ENCODE measurements at places on chromosomes 4 and X.

DNA sequence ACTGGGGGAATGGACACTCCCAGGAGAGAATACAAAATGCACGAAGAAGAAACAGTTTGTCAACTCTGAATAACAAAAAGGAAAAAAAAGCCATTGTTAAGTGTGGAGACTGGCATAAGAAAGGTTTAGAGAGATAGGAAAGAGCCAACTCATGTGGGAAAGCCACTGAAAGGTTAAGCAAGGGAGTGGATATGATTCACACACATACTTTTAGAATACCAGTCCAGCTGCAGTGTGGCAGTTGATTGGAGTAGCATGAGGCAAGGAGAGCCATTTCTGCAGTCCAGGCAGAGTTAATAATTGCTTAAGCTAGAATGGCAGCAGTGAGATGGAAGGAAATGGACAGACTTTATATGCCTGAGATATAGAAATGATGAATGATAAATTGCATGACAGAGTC is 36.9 kb upstream of the ADAD1 start:
- no peak for DNase-seq

DNA sequence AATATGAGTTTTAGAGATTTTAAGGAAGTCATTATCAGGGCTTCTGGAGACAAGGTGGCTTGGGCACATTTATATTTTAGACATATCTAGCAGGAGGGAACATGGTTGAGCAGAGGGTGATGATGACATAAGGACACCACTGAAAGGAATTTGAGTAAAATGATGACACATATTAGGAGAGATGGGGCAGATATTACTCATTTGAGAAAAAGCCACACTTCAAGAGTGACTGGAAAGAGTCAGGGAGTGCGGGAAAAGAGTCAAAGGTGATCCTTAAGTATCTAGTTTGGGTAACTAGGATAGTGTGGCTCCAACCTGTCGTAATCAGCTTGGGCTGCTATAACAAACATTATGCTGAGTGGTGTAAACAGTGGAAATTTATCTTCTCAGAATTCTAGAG is 377.7 kb downstream of the PACRGL start:
- no peak for DNase-seq

GRCh38 chrX:115259238-115259875 is 25.5 kb upstream of the LRCH2 start:
- DNase-seq, result no peak

DNA sequence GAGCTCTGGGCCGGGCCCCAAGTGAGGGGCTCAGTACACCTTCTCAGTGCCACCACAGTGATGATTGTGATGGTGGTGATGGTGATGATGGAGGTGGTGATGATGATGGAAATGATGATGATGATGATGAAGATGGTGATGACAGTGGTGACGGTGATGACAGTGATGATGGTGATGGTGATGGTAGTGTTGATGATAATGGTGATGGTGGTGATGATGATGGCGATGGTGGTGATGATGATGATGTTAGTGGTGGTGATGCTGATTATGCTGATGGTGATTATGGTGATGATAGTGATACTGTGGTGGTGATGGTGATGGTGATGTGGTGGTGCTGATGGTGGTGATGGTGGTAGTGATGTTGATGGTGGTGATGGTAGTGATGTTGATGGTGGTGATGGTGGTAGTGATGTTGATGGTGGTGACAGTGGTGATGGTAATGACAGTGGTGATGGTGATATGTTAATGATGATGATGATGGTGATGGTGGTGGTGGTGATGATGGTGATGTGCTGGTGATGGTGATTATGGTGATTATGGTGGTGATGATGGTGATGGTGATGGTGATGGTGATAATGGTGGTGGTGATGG is 29.9 kb downstream of the HMX1 start:
- no peak for DNase-seq

DNA sequence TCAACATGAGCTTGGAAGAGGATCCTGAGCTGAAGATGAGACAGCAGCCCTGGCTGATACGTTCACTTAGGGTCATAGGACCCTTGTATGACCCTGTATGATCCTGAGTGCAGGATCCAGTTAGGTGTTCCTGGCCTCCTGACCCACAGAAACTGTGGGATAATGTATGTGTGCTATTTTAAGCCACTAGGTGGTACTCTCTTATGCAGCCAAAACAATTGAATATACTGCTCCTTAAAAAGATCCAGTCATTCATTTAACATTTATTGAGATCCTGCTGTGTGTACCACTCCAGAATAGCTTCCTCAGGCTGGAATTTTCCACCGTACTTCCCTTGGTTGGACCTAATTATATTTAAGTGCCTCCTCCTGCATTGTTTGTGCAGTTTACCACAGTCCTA is 167.1 kb downstream of the AMELX start:
- no peak for DNase-seq
